ENCODE measurements at places on chromosomes 3 and 15. TPM values are rescaled to one million over a fixed set of nuclear protein-coding genes. Genes with fewer than 3 reads are reported as not detected.

DNA sequence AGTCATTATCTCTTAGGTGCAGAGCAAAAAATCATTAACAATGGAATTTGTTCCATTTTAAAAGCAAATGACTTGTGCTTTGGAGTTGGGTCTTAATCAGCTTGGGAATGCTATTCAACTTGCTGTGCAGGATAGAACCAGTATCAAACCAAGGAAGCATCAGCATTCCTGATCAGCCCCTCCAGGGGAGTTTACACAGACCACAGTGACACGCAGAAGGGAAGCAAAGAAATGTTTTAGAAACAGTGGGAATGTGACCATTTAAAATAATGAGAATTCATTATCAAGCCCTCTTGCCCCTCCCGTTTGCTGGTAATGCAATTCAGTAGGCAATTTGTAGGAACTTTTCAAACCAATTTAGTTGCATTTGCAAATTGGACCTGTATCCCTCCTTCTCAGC lies 155.1 kb downstream of the LRTM1 start:
- DNase-seq: no peak

- DNase-seq: no peak
These were observed 153.5 kb upstream of the GOLIM4 start for GRCh38 chr3:168249205-168249549.

Gene TMEM158
- total RNA-seq: 2.1 TPM

DNA sequence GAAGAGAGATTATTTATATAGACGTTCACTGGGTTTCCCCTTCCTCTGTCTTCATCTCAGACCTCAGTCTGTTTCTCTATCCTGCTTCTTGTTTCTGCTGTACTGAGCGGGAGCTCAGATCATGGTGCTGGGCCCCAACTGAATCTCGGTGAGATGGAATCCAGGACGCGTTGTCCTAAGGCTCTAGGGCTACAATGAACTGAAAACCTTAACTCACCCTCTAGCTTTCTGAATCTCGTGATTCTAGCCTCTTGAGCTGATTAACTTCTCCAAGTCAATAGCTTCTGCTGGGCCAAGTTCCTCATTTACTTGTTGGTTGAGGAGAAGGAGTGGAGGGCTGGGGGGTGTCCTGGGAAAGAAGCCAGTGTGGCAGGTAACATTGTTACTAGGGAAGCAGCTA lies 32.7 kb upstream of the MAP3K13 start:
- DNase-seq: peak; percentile 72

Gene TJP1
- total RNA-seq: 147 TPM

- DNase-seq: no peak
These were observed 125.4 kb downstream of the ULK4 start for GRCh38 chr3:41836360-41837134.

DNA sequence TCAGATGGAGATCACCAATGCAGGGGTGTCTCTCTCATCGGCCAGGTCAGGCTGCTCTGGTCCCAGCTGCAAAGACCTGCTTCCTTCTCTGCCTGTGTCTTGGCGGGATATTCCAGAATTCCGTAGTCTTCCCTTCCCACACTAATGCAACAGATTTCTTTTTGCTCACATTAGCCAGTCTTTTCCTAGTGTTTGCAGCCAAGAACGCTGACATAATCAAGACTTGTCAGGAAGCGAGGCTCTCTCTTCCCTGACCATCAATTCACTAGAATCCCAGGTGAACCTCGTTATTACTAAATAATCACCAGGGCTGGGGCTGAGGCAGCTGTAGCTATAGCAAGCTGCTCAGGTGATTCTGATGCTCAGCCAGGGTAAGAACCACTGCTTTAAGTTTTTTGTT lies 43.2 kb upstream of the ACKR4 start:
- no peak for DNase-seq

GRCh38 chr3:13348661-13349396 lies 71.3 kb downstream of the NUP210 start:
- DNase-seq: no peak

GRCh38 chr3:86995537-86995936 lies 4.6 kb upstream of the VGLL3 start:
- DNase-seq: no peak

DNA sequence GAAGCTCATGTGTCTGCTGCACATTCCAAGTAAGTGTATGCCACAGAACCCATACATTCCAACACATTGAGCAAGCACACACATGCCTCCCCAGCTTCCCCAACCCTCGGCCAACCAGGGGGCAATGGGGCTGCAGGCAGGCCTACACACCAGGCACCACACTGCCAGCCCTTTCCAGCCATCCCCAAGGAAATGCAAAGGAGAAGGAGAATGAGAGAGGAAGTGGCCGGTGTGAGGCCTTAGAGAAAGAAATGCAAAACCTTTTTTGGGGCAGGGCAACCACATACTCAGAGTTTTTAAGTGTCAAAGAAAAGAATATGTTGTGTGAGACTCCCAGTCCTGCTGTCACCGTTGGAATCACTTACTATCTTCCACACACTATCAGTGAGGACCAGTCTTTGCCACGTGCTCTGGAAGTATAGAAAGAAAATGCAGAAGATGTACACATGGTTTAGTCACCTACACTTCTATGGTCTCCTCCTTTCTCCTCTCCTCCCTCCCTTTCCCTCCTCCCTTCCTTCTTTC lies 11.1 kb downstream of the IGF2BP2 start:
- DNase-seq: no peak

Gene RBM5
- 161 TPM for total RNA-seq

DNA sequence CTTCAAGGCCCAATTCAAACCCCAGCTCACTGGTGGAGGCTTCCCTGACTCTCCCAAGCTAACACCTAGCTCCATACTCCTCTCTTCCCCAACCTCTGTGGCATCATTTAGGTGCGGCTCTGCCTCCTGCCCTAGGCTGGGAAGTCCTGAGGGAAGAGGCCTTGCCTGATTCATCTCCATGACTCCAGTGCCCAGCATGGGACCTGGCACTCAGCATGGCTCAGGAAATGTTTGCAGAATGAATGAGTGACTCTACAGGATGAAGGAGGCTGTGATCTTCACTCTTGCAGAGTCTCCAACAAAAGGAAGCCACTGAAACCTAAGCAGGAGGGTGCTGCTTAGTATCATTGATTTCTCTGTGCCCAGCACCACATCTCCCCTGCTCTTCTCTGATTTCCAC lies 34.5 kb upstream of the INSYN1 start:
- no peak for DNase-seq

DNA sequence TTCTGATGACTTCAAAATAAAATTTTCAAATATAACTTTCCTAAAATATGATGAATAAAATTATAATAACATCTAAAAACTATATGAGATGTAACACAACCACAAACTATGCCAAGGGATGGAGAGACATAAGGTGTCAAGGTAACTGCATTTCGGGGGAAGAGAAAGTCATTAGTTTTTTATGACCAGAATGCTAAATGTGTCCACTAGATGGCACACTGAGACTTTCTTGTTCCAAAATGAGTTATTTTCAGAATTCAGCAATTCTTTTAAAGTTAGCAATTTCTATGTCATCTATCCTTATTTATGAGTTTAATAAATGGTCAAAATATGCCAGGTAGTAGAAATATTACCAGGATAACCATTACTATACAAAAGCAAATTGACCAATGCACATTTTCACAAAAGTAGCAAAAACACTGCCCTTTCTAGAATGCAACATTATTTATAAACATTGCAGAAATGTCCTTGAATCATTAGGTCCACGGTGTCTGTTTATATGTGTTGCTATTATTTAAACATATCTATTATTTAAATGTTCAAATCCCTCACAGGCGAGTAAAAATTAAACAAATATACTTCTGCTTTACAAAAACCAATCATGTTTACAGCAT lies 374.2 kb downstream of the PLCL2 start:
- DNase-seq: no peak

- DNase-seq: no peak
These were observed 235.3 kb upstream of the ST8SIA2 start for GRCh38 chr15:92158426-92158825.

DNA sequence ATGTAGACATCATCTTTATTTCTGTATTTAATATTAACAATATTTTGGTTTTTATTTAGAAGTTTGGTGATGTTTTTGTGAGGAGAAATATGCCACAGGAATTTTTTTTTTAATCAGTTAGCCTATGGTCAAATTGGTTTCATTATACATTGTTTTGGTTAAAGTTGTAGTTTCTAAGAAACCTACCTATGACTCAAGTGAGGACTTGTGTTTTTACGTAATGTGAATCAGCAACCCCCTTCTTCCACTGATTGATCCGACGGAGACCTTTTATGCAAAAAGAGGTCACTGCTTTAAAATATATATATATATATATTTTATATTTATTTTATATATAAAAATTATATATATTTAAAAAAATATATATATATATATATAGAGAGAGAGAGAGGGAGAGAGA lies 698.1 kb downstream of the FHIT start:
- DNase-seq: no peak

Gene RARB
- total RNA-seq: 5.8 TPM

DNA sequence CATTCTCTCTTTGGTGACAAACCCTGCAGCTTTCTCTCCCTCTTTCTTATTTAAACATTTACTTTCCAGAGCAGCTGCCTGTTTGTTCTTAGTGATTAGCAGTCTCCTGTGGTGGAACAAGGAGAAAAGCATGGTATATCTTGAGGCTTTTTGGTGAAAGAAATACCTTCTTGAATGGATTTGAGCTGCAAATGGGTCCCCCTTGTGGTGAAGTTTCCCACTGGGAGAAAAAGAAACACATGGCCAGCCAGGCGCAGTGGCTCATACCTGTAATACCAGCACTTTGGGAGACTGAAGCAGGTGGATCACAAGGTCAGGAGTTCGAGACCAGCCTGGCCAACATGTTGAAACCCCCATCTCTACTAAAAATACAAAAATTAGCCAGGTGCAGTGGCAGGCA lies 48.3 kb upstream of the ACP3 start:
- no peak for DNase-seq

DNA sequence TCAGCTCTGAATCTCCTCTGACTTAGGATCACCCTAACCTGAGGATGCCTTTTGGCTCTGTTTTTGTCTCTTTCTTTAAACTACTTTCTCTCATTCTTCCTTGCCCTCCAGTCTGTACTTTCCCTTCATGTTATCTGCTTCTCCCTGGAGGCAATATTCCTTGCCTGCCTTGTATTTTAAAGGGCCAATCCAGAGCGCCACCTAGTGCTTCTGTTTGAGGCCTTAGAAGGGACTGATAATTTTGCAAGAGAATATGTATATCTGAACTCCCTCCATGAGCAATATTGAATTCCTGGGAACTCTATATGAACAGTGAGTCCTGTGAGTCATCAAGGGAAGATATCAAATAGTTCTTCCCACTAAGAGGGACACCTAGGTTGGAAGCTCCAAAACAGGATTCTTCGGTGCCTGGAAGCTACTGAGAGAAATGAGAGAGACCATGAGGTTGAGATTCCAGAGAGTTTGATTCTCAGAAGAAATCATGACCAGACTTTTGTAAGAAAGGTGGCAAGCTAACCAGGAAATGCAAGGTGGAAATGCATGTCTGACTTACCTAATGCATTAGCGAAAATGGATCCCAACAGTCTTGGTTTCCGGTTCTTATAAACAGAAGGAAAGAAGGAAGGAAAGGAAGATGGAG lies 203.8 kb upstream of the CD96 start:
- DNase-seq: no peak

- DNase-seq: peak; percentile 81
These were observed 161.1 kb upstream of the TBL1XR1 start for GRCh38 chr3:177358091-177358976.

DNA sequence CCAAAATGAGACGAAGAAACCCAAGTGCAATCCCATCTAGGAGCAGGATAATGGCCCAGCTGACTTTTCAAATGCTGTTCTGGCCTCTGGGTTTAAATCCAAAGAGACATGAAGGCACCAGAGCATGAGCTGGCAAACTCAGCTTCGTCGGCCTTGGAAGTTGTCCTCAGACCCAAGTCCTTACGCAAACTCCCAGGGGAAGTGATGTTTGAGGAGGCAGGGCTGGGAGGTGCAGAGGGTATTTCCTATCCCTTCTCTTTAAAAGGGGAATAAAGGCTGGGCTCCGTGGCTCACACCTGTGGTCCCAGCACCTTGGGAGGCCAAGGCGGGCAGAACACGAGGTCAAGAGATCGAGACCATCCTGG lies 68.9 kb upstream of the HERC1 start:
- DNase-seq: no peak

Gene CHRFAM7A
- total RNA-seq: 1.1 TPM

Gene PLCH1
- total RNA-seq: 12.1 TPM

Gene NUTM1
- total RNA-seq: not detected

Gene LDHAL6B
- total RNA-seq: not detected

All from upper lobe of right lung (tissue), 1 donor.